IPS-NIHi11 (cell line): ENCODE measurements at places on chromosomes 11 and 22.

- no peak for DNase-seq
Measured at GRCh38 chr22:19011075-19011474, 75.0 kb upstream of the PRODH start.

GRCh38 chr11:107999759-108000455 is 8.8 kb upstream of the CUL5 start:
- DNase-seq = peak; percentile 88

DNA sequence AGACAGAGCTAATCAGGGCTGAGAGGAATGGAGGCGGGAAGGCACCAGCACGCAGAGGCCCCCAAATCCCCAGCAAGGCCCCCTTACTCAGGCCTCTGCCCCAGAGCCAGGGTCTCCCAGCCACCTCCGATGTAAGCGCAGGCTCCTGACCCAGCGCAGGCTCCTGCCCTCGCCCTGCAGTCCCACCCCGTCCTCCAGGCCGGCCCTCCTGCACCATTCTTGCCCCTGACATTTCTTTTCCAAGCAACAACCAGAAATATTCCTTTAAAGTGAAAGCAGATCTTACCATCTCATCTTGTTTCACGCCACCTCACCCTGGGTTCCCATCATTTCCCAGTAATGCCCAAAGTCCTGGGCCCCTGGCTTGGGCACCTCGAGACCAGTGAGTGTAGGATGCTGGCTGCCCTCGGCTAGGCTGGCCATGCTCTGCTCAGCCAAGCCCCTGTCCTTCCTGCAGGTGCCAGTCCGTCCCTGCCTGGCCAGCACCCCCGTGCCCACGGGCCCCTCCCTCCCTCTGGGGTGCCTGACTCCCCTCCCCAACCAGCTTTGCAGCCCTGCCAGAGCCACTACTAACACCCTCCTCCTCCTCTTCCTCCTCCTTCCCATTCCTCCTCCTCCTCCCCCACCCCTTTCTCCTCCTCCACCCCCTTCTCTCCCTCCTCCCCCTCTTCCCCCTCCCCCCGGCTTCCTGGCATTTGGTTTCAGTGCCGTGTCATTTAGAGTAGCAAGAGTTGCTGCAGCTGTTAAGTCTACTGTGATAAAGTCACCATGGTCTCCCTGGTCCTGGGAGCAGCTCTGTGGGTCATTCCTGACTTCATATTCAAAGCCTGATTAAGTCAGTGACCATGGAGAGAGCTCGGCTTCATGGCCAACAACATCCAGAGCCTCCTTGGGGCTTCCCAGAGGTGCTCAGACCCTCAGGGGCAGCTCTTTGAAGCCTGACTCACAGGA is 78.7 kb downstream of the PIWIL3 start:
- peak; percentile 45 for DNase-seq

DNA sequence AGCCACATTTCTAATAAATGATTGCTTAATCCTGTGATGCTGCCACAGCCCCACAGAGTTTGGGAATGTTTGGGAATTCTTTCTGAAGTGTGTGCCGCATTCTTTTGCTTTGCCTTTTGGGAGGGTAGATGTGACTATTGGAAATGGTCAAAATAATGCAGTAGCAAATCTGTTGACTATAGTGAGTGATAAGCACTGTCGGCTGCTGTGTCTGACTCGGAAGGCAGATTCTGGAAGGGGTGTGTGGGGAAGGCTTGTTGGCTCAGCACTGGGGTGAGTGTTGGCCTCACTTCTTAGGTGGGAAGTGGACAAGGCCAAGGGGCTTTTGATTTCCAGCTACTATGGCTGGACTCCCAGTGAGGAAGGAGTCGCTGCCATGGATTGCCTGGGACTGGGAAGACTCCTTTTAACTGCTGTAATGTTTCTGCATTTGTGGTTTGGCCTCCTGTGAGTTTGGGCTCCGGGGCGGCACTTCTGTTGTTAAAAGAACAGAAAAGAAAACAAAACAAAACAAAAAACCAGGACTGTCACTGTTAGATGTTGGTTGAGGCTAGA is 20.1 kb downstream of the ZBTB16 start:
- no peak for DNase-seq

GRCh38 chr22:19113429-19113828 is 8.8 kb downstream of the DGCR2 start:
- no peak for DNase-seq

DNA sequence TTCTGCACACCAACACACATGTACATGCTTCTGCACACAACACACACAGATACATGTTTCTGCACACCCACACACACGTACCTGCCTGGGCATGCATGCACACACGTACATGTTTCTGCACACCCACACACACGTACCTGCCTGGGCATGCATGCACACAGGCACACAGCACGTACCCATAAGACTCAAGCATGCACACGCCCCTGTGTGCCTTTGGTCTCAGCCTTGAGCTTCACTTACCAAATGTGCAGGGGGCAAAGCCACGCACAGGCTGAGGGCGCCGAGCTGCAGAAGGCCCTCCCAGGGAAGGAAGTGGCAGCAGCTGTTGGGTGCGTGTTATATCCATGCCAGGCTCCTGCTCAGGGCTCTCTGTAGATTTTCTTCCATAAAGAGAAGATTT is 34.7 kb upstream of the SMIM38 start:
- no peak for DNase-seq

GRCh38 chr22:25039754-25040153 is 87.2 kb downstream of the KIAA1671 start:
- DNase-seq = no peak

DNA sequence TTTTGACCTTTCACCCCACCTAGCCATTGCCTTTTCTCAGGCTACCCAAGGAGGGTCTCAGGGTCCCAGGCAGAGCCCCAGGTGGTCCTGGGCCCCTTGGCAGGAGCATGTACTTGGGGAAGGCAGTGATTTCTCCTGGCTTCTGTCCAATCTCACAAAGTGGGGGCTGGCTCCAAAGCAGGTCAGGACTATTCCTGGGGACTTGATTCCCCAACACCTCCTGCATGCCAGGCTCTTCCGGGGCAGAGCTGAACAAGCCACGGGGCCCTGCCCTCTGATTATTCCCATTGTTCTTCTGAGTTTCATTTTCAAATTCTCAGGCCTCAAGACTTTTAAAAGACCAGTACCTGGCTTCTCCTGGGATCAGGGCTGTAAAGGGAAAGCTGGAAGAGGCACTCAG is 1.5 kb upstream of the TCF20 start:
- no peak for DNase-seq

DNA sequence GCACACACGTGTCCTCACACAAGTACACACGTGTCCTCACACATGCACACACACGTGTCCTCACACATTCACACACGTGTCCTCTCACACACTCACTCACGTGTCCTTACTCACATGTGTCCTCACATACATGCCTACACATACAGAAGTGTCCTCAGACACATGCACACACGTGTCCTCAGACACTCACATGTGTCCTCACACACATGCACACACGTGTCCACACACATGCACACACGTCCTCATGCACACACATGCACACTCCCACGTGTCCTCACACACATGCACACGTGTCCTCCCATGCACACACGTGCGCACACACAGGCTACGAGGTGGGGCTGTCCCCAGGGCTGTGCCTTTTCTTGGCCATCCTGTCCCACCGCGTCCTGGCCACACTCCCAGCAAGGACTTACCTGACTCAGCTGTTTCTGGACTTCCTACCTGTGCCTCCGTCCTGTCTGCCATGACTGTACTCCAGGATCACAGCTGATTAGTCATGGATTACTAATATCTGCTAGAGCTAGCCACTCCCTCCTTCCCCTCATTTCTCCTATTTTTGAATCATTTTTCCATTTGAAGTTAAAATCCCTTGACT is 990.2 kb downstream of the BRD1 start:
- DNase-seq = no peak

DNA sequence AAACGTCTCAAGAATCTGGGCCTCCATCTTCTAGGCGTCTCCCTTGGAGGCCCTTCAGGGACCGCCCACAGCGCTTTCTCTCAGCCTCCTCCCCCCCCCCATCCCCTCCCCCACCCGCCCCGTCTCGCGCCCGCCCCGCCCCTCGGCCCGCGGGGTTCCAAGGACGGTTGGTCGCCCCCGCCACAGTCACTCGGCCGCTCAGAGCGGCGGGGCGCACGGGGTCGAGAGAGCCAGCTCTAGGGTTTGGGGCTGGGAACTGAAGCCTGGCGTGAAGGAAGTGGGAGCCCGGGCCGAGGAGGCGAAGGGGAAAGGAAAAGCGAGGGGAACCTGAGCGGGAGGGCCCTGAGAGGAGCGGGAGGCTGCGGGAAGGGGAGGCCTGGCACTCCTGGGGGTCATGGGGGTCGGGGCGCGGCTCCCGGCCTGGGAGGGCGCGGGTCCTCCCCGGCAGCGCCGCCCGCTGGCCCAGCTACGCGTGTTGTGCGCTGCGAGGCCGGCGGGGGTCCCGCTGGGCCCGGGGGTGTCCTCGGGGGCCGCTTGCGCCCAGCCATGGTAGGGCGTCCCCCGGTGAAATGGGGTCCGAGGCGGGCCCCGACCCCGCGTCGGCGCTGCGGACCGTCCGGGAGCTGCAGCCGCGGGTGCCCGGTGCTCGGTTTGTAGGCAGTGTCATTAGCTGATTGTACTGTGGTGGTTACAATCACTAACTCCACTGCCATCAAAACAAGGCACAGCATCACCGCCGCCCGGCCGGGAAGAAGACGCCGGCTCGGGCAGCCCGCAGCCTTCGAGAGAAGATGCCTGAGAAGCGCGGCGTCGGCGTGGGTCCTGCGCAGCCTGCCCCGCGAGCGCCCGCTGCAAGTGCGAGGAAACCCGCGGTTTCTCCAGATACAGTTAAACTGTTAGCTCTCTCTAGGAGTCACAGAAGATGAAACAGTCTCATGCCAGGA is at the start of gene BTG4:
BTG4 (minus strand) TSS at position 91 of the 944 bp plus-strand sequence. CDS start 13,610 bp downstream, outside the sequence.
- DNase-seq = peak; percentile 58

DNA sequence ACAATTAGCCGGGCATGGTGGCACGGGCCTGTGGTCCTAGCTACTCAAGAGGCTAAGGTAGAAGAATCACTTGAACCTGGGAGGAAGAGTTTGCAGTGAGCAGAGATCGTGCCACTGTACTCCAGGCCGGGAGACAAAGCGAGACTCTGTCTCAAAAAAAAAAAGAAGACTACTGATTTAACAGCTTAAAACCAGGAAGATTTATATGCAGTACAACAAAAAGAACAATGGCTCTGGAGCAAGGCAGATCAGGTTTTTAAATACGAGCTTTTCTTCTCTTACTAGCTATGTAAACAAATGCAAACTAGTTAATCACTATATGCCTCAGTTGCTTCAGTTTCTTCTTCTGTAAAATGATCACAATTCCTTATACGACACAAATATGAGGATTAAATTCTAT is 6.9 kb downstream of the FAM168A start:
- DNase-seq = no peak

DNA sequence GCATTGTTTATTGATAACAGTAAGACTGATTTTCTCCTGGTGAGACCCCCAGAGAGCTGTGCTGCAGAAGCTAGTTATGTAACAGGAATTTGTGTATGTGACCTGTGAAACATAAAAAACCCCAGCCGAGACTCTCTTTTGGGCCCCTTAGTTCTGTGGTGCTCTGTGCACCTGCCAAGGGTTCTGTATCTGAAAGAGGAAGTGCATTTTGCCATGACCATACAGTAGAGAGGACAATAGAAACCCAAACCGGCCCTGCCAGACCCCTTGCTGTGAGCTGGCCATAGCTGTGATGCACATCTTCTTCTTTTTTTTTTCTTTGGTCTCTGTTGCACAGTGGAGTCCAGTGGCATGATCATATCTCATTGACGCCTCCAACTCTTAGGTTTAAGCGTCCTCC is 31.4 kb upstream of the APOL5 start:
- DNase-seq = no peak

- DNase-seq = peak; percentile 67
Measured at GRCh38 chr11:118180300-118180703, 3.9 kb upstream of the SCN2B start.

DNA sequence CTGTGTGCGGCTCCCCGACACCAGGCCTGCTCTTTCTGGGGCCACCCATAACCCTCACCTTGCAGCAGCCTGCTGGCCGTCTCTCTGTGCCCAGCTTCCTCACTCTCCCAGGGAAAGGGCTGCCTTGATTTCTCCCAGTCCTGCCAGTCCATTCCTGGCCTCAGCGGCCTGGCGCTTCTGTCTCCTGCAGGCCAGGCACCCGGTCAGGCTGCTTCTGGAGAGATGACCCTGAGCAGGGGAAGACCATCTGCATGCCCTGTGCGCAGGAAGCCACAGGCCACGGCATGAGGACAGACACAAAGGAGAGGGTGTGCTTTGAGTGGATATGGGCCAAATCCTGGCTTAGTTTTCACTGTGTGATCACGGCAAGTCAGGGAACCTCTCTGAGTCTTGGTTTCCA is 86.2 kb downstream of the TSPAN18 start:
- DNase-seq = no peak

- DNase-seq = no peak
Measured at GRCh38 chr22:40637183-40638150, 948 bp upstream of the MRTFA start.

GRCh38 chr22:50610041-50610451 is 9.5 kb downstream of the MAPK8IP2 start:
- no peak for DNase-seq

- no peak for DNase-seq
Measured at GRCh38 chr11:6002202-6002699, 4.5 kb downstream of the OR56A4 start.

- no peak for DNase-seq
Measured at GRCh38 chr11:134025082-134025429, 43.8 kb upstream of the JAM3 start.

DNA sequence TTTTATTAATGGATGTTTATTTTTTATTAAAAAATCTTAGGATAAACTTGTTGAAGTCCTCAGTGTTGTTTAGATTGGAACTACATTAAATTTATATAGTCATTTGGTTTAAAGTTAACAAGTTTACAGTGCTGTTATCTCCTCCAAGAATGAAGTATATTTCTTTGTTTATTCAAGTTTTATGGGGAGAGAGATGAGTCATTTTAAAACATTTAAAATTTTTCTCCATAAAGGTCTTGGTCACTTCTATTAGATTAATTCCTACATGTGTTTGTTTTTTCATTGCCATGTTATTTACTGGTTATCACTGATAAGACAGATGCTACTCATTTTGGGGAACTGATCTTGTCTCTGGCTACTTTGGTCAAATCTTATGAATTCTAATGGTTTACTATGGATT is 429.6 kb downstream of the METTL15 start:
- no peak for DNase-seq

DNA sequence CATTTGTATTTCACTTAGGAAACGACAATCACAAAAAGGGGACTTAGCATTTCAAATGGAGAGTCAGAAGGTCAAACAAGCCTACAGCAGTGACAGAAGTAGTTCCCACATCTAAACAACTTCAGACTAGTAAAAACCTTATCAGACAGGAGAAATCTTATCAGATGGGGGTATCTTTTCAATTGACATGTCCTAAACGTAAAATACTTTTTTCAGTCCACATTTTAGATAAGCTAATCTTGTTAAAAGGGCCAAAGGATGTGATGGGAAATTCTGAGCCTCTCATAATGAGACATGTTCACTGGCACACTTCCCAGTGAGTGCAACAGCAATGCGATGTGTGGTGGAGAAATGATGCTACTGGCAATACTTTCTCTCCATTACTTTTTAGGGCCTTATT is 2.4 kb downstream of the MAPK1 start:
- no peak for DNase-seq

- DNase-seq = no peak
Measured at GRCh38 chr11:497565-498296, 9.3 kb downstream of the RNH1 start.

GRCh38 chr11:66124564-66124963 is 54.5 kb downstream of the PACS1 start:
- DNase-seq = no peak
